ENCODE measurements at places on chromosomes 7 and 10. TPM values are rescaled to one million over a fixed set of nuclear protein-coding genes. Genes with fewer than 3 reads are reported as not detected.

- DNase-seq, result no peak
Measured at GRCh38 chr7:31020652-31021051, 31.5 kb upstream of the ADCYAP1R1 start.

DNA sequence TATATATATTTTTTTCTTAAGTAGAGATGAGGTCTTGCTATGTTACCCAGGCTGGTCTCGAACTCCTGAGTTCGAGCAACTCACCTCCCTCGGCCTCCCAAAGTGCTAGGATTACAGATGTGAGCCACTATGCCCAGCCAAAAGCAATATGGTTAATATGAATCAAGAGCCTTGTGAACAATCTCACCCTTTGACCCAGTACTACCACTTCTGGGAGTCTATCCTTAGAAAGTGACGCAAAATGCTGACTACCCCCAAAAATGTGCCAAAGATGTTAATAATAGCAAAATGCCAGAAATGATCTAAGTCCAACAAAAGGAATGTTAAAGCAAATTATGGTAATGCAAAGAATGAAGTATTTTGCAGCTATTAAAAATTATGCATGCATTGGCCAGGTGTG, 44.3 kb downstream of the HOXA1 start:
- no peak for DNase-seq

DNA sequence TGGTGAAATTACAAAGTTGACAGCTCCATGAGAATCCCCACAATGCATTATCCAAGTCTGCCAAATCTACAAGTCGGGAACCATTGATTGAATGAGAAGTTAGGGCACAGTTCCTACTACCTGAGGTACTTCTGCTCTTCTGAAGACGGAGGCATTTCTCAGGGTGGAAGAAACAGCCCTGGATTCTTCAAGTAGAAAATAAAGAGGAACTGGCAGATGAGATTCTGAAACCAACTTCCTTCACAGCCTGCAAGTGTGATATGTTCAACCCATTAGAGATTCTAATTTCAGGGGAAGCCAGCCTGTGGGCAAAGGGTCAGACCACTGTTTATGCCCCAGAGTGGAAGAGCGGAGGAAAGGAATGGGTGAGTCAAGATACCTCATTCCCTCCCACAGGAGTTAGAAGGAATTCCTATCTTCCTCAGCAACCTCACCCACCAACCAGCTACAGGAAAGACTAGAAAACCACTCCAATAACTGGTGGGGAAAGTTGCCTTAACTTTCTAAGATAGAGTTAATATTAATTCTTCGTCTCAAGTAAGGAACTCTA, 50.5 kb upstream of the BMPER start:
- DNase-seq, result no peak

DNA sequence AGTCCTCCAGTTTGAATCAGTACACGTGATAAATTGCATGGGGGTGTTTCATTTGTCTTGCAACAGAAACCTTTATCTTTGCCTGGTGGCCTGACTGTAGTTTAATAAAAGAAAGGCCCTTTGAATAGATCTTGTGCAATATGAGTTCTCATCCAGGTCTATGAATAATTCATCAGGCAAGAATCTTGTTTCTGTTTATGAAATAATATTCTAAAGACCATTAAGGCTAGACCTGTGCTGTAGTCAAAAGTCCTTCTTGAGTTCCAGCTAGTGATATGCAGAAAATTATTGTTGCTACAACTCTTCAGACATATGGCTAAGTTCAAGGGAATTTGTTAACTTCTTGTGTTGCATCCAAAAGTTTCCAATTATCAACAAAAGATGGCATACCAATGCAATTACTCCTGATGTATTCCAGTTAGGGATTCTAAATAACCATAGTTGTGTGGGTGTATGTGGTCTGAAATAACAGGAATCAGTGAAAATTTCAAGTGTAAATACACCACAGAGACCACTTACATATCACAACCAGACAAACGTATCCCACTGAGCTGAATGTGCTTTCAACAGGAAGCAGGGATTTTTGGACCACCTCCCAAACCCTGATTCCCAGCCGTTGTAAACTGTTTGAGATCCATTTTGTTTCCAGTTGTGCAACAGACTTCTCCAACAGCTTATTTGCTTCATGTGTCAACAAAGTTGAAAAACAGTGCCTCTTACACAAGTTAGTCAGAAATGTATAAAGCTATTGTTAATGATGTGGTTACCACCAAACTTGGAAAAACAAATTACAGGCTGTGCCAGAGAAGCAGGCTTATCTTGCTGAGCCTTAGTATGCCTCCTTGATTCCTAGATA, 54.7 kb upstream of the BICC1 start:
- DNase-seq, result no peak

DNA sequence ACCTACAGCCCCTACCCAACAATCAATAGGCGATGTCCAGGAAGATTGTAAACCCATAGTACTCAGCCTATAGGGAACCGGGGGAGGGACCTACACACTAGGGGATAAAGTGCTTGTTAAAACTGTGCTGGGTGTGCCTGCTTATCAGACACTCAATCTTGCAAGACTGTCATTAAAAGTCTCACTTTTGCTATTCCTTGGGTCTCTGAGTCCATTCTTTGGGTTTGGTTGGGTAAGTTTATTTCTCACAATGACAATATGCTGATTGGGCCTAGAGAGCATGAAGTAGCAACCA, 45.6 kb downstream of the PTPRE start:
- DNase-seq, result no peak

The PDK4 gene
- total RNA-seq, result 294 TPM

The FAS gene
- total RNA-seq, result 9.8 TPM
